ENCODE measurements at places on chromosomes 7 and 10. TPM values are rescaled to one million over a fixed set of nuclear protein-coding genes. Genes with fewer than 3 reads are reported as not detected.

Gene FAM25G
- not detected for total RNA-seq

Gene ARHGAP12
- 38.8 TPM for total RNA-seq

Gene RAB18
- 23.2 TPM for total RNA-seq

Gene HOGA1
- total RNA-seq: 3.6 TPM

Gene WEE2
- total RNA-seq: not detected

Gene OR2A7
- 1.1 TPM for total RNA-seq

Gene PTN
- 5.0 TPM for total RNA-seq

Gene CUZD1
- total RNA-seq: 1.9 TPM

Gene VWDE
- 2.5 TPM for total RNA-seq

Gene STEAP4
- total RNA-seq: 239 TPM

Gene ARL5B
- 11.1 TPM for total RNA-seq

Gene TBX20
- not detected for total RNA-seq

Gene LMBR1
- total RNA-seq: 96.0 TPM

Gene FBXO24
- total RNA-seq: not detected

Gene C7orf33
- total RNA-seq: not detected

Gene SPDYE8
- not detected for total RNA-seq

Gene ASB10
- not detected for total RNA-seq

GRCh38 chr7:7304705-7305450, 122.5 kb downstream of the C1GALT1 start:
- no peaks in the 10 kb centered on the region for H3K27me3 ChIP-seq
- H3K4me1 ChIP-seq: no peaks in the 10 kb centered on the region
- DNase-seq: no peak
- H3K36me3 ChIP-seq: no peaks in the 10 kb centered on the region
- H3K27ac ChIP-seq: no peak overlapping the region

GRCh38 chr7:67364441-67365017, 367.9 kb downstream of the TYW1 start:
- H3K4me1 ChIP-seq: no peaks in the 10 kb centered on the region
- no peak overlapping the region for H3K4me3 ChIP-seq
- no peaks in the 10 kb centered on the region for H3K27me3 ChIP-seq
- DNase-seq: no peak
- H3K27ac ChIP-seq: no peak overlapping the region
- no peaks in the 10 kb centered on the region for H3K36me3 ChIP-seq

DNA sequence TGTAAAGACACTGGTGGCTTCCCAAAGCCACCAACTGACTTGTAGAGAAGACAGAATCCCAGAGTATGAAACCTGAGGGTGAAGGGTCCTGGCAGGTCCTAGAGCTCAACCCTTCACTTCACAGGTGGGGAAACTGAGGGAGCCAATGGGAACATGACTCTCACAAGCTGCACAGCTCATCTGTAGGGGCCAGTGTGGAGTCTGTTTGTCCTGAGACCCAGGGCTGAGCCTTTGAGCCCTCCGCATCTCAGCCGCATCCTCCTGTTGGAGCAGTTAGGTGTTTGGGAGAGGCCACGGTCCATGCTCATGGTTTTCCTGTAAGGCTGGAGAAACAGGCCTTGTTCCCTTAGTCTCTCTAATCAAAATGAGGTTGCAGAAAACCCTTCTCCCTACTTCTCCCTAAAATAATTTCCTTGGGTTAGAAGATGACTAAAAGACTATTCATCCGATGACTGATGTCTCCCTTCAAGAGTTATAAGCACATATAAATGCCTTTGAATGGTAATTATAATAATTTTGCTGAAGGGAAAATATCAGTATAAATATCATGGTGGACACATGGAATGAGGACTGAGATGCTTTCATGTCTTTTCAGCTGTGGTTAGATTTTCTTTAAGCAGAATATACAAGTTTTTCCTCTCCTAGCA, 10.3 kb downstream of the HTRA1 start:
- peaks cover 38% of the 10 kb centered on the region for H3K4me1 ChIP-seq
- no peaks in the 10 kb centered on the region for H3K36me3 ChIP-seq
- no peaks in the 10 kb centered on the region for H3K27me3 ChIP-seq
- DNase-seq: no peak

- no peak overlapping the region for H3K27ac ChIP-seq
- H3K4me3 ChIP-seq: no peak overlapping the region
- no peaks in the 10 kb centered on the region for H3K36me3 ChIP-seq
- H3K4me1 ChIP-seq: no peaks in the 10 kb centered on the region
- H3K27me3 ChIP-seq: no peaks in the 10 kb centered on the region
These were observed 14.8 kb downstream of the MBL2 start for GRCh38 chr10:52757773-52758172.

DNA sequence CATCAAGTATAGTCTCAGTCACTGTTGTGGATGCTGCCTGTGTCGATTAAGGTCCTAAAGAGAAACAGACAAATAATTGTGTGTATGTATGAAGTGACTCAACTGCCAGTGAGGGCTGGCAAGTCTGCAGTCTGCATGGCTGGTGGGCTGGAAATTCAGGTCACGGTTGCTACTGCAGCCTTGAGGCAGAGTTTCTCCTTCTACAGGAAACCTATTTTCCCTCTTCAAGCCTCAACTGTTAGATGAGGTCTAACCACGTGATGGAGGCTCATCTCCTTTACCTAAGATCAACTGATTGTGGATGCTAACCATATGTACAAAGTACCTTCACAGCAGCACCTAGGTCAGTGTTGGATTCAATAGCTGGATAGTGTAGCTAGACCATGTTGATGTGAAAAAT, 29.9 kb downstream of the MBL2 start:
- no peak for DNase-seq
- no peaks in the 10 kb centered on the region for H3K4me1 ChIP-seq
- no peaks in the 10 kb centered on the region for H3K27me3 ChIP-seq
- no peak overlapping the region for H3K4me3 ChIP-seq

DNA sequence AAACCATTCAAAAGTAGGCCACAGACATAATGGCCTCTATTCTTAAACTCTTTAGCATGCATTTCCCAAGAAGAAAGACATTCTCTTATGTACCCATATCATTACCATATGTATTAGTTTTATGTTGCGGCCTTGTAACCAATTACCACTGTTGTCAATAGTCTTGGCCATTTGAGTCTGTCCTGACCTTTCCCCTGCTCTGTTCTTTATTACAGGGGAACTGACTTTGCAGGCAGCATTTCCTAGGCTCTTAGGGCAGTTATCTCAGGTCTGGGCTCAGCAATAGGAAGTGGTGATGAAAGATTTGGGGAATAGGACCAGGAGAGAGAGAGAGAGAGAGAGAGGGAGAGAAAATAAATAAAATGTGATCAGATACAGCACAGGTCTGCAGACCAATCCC, 194.5 kb upstream of the LRGUK start:
- H3K27ac ChIP-seq: no peak overlapping the region
- no peaks in the 10 kb centered on the region for H3K4me1 ChIP-seq
- no peak overlapping the region for H3K4me3 ChIP-seq
- no peaks in the 10 kb centered on the region for H3K27me3 ChIP-seq

GRCh38 chr7:77759294-77759889, 38.8 kb downstream of the TMEM60 start:
- peak; percentile 97 for DNase-seq
- H3K27me3 ChIP-seq: no peaks in the 10 kb centered on the region
- no peak overlapping the region for H3K4me3 ChIP-seq
- peak overlapping the region; percentile 48 for H3K27ac ChIP-seq

DNA sequence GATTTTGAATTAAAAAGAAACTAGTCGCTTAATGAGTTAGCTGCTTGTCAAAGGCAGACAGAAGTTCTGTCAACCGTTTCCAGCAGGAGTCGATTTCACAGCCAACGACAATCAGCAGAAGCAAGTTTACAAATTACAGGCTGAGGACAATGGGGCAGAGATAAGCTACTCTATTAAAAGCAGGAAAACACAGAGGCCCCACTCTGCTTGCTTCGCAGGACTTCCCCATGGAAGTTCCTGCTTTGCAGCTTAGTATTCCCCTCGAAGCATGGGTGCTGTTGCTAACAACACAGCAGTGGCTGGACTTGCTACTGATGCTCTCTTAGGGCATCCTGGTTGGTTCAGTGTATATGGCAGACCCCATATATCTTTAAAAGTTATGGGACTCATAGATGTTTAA, 50.8 kb upstream of the KLF6 start:
- DNase-seq: no peak
- peaks cover 15% of the 10 kb centered on the region for H3K4me1 ChIP-seq
- no peaks in the 10 kb centered on the region for H3K36me3 ChIP-seq
- H3K27ac ChIP-seq: no peak overlapping the region
- no peak overlapping the region for H3K4me3 ChIP-seq

GRCh38 chr10:11909618-11910017, 86.5 kb downstream of the PROSER2 start:
- no peak for DNase-seq
- no peak overlapping the region for H3K27ac ChIP-seq
- H3K4me3 ChIP-seq: no peak overlapping the region
- no peaks in the 10 kb centered on the region for H3K4me1 ChIP-seq

DNA sequence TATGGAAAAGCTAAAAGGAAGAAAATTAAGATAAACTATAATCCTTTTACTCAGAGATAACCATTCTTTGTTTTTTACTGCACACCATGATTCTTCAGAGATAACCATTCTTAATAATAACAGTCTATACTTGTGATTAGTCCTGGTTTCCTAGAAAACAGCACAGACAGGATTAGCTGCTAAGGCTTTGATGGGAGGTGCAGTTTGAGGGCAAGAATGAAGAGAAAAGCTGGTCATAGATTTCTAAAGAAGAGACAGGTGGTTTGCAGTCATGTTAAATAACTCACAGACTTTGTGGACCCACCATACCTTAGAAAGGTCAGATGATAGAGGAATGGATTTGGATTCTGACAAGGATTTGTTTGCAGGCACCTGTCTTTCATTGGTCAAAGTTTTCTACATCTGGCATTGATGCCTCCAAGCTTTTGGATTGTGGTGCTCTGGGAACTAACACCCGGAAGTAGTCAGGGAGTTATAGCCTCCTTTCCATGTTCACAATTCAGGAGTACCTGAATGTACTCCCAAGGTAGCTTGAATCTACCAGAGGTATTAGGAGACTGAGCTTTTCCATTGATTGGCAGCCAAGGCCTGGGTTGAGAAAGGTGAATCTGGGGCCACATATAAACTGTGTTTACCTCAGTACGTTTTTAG, 3.7 kb downstream of the SMC3 start:
- no peak overlapping the region for H3K27ac ChIP-seq
- peaks cover 11% of the 10 kb centered on the region for H3K4me1 ChIP-seq
- no peaks in the 10 kb centered on the region for H3K36me3 ChIP-seq
- no peak for DNase-seq
- H3K27me3 ChIP-seq: no peaks in the 10 kb centered on the region

DNA sequence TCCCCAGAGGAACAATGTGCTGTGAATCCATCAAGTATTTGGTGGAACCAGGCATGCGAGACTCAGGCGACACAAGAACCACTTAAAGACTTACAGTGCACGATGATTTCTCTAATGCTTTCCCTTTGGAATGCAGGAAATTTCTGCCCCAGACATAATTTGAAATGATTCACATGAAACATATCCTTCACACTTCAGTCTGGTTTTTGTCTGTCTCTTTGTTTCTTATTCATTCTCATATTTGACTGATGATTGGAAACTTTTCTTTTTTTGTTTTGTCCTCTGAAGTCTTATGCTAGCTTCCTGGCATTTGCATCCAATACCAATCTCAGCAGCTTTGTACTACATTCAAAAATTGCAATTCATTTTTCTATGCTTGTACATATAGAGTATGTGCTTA, 502.8 kb downstream of the PHTF2 start:
- no peaks in the 10 kb centered on the region for H3K27me3 ChIP-seq
- H3K4me1 ChIP-seq: no peaks in the 10 kb centered on the region
- H3K4me3 ChIP-seq: no peak overlapping the region
- no peak for DNase-seq

- H3K27me3 ChIP-seq: no peaks in the 10 kb centered on the region
- peaks cover 7% of the 10 kb centered on the region for H3K4me1 ChIP-seq
- no peak overlapping the region for H3K27ac ChIP-seq
These were observed 86.0 kb upstream of the ZMIZ1 start for GRCh38 chr10:78982726-78983125.

DNA sequence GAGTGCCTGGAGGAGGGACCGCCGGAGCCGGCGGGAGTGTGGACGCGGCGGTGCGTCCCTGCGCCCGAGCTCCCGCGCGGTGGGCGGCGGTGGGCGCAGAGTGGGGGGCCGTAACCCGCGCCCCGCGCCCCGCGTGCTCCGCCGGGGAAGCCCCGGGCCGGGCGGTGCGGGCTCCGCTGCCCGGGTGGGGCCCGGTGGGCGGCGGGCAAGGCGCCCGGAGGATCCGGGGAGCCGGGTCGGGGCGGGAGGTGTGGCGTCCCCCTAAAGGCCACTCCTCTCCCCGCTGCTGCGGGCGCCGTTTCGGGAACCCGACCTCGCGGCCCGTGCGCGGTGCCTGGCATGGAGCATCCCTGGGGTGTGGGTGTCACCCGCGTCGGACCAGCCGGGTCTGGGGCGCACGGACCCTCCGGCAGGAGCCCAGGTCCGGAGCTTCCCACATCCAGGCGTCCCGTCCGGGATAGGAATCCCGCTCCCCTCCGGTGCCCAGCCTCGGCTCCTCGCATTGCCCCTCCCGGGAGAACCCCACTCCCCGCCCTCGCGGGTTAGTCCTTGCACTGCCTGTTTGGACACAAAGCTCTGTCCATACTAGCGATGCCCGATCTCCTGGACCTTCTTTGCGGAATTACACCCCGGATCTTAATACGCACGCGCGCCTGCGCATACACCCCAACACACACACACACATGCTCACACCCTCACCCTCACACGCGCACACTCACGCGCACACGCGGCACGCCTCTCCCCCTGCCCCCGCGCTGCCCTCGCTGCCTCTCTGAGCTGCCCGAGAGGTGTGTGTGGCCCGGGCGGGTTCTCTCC, 723 bp downstream of the MTURN start:
- H3K4me1 ChIP-seq: peaks cover 50% of the 10 kb centered on the region
- H3K4me3 ChIP-seq: peak overlapping the region; percentile 89
- no peaks in the 10 kb centered on the region for H3K36me3 ChIP-seq
- H3K27ac ChIP-seq: peak overlapping the region; percentile 92

- H3K36me3 ChIP-seq: no peaks in the 10 kb centered on the region
- no peak for DNase-seq
- no peaks in the 10 kb centered on the region for H3K4me1 ChIP-seq
- H3K27me3 ChIP-seq: no peaks in the 10 kb centered on the region
- H3K4me3 ChIP-seq: no peak overlapping the region
- no peak overlapping the region for H3K27ac ChIP-seq
These were observed 590.0 kb upstream of the SEMA3D start for GRCh38 chr7:85776691-85777345.

DNA sequence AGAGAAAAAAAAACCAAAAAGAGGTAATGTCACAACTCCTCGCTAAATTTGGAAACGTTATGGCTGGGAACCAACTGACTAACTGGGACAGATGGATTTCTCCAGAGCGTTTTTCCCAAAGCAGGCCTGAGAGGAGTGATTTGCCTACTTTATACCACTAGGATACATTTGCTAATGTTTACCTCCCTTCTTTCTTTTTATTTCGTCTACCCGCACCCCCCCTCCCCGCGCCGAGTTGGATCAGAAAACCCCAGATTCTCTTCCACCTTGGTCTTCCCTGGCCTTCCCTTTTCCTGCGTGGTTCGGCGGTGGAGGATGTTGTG, 7.2 kb downstream of the CPA2 start:
- no peaks in the 10 kb centered on the region for H3K27me3 ChIP-seq
- peak; percentile 61 for DNase-seq
- no peaks in the 10 kb centered on the region for H3K36me3 ChIP-seq
- no peak overlapping the region for H3K4me3 ChIP-seq

- no peak for DNase-seq
- no peak overlapping the region for H3K4me3 ChIP-seq
- no peaks in the 10 kb centered on the region for H3K4me1 ChIP-seq
These were observed 87.0 kb downstream of the PCGF5 start for GRCh38 chr10:91307489-91307888.

- H3K4me3 ChIP-seq: no peak overlapping the region
- no peak overlapping the region for H3K27ac ChIP-seq
These were observed 58.7 kb upstream of the COL1A2 start for GRCh38 chr7:94336009-94336408.
